SHP77 (cell line): ENCODE measurements at places on chromosomes 3 and 15.

DNA sequence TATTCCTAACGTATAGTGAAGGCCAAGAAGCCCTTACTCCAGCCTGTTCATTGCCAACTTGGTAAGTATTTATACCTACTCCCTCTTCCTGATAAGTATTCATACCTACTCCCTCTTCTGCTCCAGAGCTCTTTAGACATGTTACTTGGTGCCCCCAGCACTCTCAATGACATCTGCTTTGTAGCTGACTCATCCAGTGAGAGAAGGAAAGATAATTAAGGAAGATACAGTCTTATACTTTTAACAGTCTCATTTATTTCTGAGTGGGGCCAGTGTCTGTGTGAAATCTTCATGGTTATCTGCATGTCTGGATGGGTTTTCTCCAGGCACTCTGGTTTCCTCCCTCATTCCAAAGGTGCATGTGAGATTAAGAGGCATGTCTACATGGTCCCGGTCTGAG lies 698.7 kb downstream of the FHIT start:
- no peak for DNase-seq

DNA sequence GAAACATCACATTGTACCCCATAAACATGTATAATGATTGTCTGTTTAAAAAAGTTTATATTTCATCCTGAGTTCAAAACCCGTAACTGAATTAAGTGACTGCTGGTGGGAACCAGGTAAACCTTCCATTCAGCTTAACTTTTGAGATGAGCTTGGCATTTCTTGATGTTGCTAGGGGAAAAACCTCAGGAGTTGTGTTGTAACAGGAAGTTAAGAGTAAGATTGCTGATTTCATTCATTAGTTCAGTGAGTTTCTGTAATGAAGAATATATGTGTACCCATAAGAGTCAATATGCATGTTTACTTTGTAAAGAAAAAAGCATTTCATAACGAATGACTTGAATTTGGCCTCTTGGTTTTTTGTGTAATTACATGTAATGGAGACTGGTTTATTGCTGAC lies 32.5 kb downstream of the CTSH start:
- DNase-seq: no peak

- DNase-seq: no peak
These were observed 107.7 kb downstream of the THRB start for GRCh38 chr3:24387000-24387399.

GRCh38 chr15:92770641-92771040 lies 115.1 kb upstream of the FAM174B start:
- DNase-seq: no peak

GRCh38 chr3:46143951-46144473 lies 64.1 kb downstream of the CCR1 start:
- DNase-seq: no peak

- no peak for DNase-seq
These were observed 4.0 kb upstream of the CFAP100 start for GRCh38 chr3:126390751-126391150.

DNA sequence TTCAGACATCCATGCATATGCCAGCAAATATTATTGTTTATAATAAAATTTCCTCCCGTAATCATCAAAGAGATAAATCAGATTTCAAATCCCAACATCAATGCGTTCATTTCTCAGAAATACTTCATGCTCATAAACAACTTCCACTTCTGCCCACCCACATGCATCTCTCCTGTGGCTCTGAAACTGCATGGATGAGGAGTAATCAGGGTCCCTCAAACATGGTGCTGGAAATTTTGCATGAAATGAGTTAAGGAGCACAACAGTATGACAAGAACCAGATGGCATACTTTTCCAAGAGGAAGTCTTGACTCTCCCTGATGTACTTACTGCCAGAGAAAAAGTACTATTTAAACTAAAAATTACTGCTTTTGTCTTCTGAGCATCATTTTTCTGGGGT lies 26.9 kb upstream of the MFSD1 start:
- DNase-seq: no peak

DNA sequence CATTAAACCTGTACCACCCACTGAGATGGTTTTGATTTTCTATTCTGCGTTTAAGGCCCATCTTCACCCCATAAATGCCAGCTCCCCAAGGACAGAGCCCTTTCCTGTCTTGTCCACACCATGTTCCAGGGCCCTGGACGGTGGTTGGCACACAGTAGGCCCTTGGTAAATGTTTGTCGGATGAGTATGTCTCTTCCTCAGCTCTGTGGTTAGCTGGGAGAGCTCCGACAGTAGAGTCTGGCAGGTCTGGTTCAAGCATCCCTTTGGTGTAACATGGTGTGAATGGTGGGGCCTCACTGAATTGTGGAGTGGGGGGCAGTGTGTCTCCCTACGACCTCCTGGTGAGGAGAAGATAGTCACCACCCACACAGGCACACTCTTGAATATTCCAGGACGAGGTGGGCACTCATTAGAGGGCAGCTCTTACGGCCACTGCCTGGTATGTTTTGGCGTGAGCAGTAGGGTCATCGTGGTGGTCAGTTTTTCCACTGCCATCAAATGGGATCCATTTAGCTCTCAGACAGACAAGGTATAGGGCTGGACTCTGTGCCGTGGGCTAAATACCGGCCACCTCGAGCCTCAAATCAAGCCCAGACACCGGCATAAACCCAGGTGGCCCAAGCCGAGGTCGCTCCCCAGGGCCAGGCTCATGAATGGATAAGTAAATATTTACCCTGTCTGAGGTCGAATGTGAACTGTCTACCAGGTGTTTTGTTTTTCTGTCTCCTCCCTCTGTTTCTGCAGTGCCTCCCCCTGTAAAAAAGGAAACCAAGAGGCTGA lies 61.3 kb downstream of the SMAD3 start:
- peak; percentile 43 for DNase-seq

- no peak for DNase-seq
These were observed 556.5 kb upstream of the KCNMB2 start for GRCh38 chr3:177979703-177980102.

GRCh38 chr3:5310509-5310908 lies 123.0 kb downstream of the EDEM1 start:
- no peak for DNase-seq

DNA sequence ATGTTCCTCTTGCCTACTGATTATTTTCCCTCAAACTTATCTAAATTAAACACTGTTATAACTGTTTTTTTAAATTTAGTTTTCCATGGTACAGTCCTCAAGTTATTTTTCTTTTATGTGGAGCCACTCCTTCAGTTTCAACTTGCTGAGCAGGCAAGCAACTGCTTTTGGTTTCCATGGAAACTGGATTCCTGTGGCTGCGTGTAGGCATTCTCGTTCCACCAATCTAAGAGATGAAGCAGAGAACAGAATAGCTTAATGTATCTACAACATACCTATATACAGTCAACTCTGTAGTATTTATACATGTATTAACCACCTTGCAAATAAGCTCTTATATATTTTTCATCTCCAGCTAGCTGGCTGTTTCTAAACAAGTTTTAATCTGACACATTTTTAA lies 25.8 kb upstream of the ANXA2 start:
- DNase-seq: no peak

- DNase-seq: no peak
These were observed 13.5 kb downstream of the TIGIT start for GRCh38 chr3:114307222-114307830.

DNA sequence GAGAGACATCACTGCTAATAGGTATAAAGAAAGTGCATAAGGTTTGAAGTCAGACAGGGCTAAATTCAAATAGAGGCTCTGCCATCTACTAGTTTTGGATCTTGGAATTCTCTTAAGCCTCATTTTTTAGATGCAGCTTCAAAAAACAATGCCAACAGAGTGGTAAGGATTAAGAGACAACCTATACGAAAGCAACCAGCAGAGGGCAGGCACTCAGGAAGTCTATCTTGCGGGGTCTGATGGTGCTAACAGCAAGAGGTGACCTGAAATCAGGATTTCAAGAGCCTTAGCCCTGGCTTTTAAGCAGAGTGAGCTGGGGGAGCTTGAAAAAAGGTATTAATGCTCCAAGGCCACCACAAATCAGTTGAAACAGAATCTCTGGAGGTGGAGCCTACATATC lies 40.7 kb downstream of the LDHAL6B start:
- DNase-seq: peak; percentile 43
